ENCODE measurements at places on chromosomes 7 and 10. TPM values are rescaled to one million over a fixed set of nuclear protein-coding genes. Genes with fewer than 3 reads are reported as not detected.

DNA sequence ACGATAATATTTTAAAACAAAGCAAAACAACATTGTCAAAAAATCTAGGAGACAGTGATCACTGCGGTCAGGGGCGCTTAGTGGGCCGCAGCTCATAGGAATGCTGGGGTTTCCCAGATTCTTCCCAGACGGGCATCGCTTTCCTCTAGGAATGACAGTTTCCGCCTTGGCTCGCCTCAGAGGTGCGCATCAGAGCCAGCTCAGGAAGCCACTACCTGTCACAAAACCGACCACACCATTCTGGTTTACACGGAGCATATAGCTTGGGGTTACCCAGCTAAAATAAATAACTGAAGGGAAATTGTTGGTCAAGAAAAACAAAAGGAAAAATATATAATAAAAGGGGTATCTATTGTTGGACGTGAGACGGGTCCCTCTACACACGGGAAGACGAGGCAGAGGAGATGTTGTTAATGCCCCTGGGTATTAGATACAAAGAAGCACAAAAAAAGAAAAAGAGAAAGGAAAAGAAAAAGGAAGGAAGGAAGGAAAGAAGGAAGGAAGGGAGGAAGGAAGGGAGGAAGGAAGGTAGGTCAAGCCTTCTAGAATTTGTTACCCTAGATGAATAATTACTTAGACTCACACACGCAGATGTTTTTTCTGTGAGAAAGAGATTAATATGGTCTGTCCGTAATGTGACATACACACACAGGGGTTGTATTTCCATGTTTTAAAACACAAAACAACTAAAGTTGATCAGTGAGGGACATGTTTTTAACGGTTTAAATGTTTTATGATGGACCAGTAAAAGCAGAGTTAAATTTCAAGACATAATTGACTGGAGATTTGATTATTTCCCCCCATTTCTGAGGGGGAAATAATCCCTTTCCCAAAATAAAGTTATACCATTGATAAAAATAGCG is 292.4 kb upstream of the NFE2L3 start:
- no peak for DNase-seq

GRCh38 chr10:36606234-36606839 is 519.1 kb upstream of the ANKRD30A start:
- DNase-seq: no peak

- DNase-seq: no peak
These were observed 68.4 kb downstream of the PTEN start for GRCh38 chr10:87931836-87932230.

DNA sequence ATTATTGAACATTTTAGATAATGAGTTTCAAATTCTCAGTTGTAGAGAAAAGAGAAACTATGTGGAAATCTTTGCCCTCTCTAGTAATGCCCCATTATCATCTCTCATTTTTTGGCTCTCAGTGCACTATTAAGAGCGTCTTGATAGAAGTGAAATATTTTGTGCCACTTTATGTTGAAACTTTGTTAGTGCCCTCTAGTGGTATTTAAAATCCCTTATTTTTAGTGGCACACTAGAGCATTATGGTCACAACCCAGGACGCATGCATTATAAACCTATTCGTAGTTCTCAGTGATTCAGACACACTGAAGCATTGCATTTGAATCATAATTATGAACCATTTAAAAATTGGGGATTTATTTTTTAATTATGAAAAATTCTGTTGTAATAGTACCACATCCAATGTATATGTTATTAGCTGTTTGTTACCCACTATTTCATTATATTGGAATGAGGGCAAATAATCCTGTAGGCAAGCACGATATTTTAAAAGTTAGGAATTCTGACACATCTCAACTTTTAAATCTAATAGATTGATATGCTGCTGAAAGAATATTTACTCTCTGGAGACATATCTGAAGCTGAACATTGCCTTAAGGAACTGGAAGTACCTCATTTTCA is 21.9 kb downstream of the PDCD4 start:
- DNase-seq: no peak

DNA sequence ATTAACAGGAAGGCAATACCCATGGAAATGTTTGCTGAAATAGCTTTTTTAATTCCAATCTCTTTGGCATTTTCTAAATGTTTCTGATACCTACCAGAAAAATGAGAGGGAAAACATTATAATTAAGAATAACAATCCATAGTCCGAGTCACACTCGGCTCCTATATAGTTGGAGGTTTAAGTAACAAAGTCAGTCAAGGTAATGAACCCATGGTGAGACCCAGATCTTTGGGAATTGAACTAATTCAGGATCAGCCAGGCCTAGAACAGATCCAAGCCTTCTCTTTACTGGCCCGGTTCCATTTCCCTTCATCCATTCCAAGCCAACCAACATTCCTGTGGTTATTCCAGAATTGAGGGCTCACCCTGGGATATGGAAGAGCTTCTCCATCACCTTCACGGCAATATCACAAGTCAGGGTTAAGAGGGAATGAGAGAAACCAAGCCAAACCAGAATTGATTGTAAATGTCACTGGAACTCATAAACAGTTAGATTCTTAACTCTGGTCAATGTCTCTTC is 28.3 kb downstream of the ABCB4 start:
- no peak for DNase-seq

- DNase-seq: no peak
These were observed 651 bp upstream of the SKAP2 start for GRCh38 chr7:26865094-26865388.

The RNLS gene
- total RNA-seq: 3.3 TPM

The SEMA3D gene
- total RNA-seq: not detected

- peak; percentile 16 for DNase-seq
These were observed 33.5 kb upstream of the SFTPD start for GRCh38 chr10:79982362-79982800.

- no peak for DNase-seq
These were observed 23.3 kb downstream of the ANKRD22 start for GRCh38 chr10:88828310-88828709.

- no peak for DNase-seq
These were observed 142.0 kb downstream of the LCOR start for GRCh38 chr10:96973809-96974747.

DNA sequence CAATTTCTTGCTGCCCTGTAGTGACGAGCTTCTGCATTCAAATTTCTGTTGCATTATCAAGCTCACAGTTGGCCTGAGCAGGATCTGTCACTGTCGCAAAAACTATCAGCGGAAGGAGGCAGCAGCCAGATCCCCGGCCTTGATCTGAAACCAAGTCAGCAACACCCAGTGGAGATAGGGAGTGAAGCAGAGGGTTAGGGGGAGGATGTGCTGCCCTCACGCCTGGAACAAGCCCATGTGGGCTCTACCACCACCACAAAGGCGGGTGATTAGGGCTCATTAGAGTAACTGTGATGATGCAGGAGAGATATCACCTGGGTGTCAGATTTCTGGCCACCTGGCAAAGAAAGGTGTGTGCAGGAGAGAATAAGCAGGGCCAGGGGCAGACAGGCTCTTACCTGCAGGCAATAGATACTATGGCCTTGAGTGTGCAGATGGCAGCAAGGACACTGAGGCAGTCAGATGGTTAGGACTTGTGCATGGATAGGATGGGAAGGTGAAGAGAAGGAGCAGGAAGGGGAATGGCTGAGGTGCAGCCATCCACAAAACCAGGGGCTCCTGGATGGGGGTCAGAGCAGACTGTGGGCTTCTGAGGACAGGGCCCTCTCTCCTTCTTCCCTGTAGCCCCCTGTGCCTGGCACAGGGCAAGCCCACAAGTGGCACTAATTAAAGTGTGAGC is 417.3 kb downstream of the RPS24 start:
- DNase-seq: peak; percentile 3

- peak; percentile 74 for DNase-seq
These were observed 182.8 kb downstream of the MAD1L1 start for GRCh38 chr7:2049782-2050510.

The STAMBPL1 gene
- 15.7 TPM for total RNA-seq

DNA sequence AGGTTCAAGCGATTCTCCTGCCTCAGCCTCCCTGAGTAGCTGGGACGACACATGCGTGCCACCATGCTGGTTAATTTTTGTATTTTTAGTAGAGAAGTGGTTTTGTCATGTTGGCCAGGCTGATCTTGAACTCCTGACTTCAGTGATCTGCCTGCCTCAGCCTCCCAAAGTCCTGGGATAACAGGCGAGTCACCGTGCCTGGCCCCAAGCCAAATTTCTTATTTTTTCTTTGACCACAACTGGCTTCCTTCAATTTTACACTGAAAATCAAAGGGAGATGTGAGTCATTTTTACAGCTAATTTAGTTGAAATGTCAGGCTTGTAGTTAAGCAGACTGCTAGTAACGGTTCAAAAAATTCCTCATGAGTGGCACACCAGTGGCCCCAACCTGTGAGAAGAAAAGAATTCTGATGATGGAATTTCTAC is 7.8 kb downstream of the RNF216 start:
- peak; percentile 70 for DNase-seq

DNA sequence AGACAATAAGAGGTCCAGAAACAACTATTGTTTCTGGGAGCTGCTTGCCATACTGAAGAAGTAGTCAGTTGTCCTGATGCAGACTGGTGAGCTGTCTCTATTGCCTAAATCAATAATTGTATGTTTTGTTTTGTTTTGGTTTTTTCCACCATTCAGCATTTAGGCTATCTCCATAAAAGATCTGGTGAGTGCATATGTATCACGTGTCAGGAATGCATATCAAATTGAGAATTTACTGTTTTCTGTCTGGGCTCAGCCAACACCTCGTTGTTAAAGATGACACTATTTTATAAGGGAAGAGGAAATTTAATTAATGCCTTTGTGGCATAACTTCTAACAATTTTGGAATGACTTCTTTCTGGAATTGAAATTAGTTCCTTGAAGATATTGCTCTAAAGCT is 66.2 kb downstream of the SORCS1 start:
- DNase-seq: no peak

Measured in activated naive CD4-positive, alpha-beta T cell treated with anti-CD3 and anti-CD28 coated beads, Interleukin-2, amount 50 U/mL, for 72 hours (primary cell).